GM23248 (cell line): ENCODE measurements at places on chromosomes 3 and 15. TPM values are rescaled to one million over a fixed set of nuclear protein-coding genes. Genes with fewer than 3 reads are reported as not detected.

DNA sequence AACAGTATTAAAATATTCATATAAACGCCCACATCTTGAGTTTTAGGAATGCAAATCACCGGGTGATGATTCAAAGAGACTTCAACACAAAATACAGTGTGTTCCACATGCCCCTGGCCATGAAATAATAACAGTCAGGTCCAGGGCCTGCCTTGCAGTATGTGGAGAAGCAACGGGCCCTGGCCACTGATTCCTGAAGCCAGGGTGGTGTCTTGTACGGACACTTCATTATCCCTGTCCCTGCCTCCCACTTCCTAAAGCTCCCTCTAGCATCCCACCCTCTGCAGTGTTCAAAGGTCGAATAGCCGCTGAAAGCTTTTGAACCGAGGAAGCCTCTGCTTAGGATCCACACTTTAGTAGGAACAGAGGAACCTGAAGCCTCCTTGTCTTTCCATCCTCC is 50.4 kb upstream of the PCSK6 start:
- DNase-seq = no peak

DNA sequence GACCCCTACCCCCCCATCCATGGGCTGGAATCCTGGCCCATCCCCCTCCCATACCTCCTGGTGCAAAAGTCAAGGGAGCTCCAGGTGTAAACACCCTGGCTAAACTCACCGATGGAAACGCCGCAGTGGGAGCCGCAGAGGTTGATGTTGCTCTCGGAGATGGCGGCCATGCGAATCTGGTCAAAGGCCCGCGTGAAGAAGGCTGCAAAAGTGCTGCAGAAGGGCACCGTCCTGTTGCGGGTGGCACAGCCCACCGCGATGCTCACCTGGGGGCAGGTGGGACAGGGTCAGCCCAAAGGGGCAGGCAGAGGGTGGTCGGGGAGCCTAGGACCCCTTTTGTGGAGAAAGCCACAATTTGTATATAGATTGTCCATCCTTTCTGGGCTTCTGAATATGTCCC is 26.7 kb downstream of the TKT start:
- no peak for DNase-seq

DNA sequence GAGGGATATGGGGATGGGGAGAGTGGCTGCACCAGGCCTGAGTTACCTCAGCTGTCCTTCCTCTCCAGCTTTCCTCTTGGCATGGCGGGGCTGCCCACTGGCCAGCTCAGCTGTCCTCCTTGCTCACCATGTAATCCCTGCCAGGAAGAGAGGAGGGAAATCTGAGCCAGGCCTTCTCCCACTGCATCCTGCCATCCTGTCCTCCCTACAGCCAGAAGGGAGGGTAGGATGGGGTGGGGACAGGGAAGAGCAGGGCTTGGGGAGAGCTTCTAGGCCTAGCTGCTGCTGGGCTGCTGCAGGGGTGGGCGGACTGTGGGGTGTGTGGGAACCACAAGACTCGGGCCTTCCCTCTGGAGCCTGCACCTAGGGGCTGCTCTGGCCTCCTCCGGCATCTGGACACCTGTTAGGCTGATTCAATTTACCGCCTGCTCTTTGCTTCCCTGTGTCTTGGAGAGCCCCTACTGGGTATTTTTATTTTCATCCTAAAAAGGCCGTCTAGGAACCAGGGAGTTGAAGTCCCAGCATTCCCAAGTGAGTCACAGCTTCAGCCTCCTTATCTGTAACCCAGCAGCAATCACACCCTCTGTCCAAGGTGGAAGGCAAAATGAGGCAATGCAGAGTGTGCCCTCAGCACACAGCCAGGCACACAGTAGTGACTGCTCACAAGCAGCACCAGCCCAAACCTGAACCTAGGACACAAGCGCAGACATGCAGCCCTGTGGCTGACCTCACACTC is 13.1 kb upstream of the KY start:
- peak; percentile 64 for DNase-seq

DNA sequence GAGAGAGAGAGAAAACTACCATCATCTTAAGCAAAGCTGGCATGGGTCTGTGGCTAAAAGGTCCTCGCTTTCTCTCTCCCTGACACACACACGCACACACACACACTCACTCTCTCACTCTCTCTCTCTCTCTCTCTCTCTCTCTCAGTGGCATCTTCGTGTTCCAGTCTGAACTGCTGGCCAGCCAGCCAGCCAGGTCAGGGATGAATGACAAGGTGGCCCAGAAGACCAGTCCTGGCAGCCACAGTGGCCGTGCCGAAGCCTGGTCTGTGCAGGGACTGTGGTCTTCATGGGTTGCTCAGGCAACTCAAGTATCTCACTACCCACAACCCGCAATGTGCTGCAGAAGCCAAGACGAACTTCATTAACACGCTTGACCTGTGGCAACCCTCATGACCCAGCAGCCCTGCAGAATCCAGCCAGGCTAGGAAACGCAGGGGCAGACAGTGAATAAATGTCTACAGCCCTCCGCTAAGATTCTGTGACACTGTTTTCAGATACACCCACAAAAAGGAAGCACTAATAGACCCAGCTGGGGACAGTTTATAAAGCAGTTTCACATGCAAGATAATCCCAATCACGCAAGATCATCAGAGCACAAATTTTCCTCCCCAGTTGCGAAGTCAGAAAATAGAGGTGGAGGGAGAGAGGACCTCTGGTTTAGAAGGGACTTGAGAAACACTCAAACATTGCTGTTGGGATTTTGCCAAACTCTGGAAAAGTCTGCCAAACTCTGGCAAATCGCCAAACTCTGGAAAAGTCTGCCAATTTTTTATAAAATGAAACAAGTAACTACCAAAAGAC is 66.4 kb downstream of the XXYLT1 start:
- DNase-seq = peak; percentile 24

DNA sequence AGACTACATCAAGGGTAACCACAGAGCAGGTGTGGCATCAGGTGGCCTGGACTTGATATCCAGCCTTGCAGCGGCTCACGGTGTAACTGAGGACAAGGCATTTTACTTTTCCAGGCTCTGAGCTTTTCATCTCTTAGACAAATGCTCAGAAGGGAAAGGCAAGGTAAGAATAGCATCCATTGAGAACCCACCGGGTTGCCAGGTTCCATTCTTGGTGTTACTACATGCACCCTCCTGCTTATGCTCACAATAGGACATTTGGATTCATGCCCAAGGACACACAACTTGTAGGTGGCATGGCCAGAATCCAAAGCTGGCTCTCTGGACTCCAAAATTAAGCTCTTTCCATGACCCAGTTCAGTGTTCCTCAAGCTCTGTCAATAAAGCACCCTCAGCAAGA is 85.5 kb downstream of the CCNL1 start:
- DNase-seq = no peak

GRCh38 chr3:71949442-71949841 is 164.5 kb upstream of the PROK2 start:
- no peak for DNase-seq

DNA sequence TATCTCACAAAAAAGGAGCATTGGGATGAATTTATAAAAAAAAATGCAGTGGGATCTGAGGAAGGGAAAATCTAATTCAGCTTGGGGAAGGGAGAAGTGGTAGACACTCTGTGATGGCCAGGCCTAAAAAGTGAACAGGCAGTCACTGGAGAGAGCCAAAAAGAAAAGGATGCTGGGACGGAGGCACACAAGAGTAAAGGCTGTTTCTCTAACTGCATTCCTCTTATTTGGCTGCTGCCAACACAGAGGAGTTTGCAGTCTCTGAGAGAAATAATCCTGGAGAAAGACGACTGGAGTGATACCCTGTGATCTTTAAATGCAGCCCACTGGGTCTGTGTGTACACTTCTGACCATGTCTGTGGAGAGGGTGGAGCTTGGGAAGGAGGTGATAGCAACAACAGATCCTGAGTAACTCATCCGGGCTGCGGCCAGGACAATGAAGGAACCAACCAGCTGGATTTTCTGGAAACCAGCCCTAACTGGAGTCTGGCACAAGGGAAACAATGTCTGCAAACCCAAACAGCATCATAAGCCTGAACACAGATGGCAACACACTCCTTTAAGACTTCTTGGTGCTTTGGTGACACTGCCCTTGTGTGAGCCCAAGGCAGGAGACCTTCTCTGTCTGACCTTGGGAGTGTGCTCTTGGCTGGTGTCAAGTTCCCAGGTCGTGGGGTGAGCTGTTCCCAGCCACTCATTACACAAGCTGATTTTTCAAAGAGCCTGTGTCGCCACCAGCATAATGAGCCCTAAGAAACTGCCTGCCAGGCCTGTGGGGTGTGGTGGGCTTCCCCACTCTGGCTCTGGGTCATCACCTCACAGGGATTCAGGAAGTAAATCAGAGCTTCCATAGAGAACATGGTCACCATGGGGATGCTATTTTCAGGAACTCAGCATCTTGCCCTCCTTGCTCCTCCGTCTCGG is 8.0 kb downstream of the FYCO1 start:
- DNase-seq = peak; percentile 91

GRCh38 chr3:55519019-55519418 is 31.9 kb upstream of the WNT5A start:
- DNase-seq = peak; percentile 79

DNA sequence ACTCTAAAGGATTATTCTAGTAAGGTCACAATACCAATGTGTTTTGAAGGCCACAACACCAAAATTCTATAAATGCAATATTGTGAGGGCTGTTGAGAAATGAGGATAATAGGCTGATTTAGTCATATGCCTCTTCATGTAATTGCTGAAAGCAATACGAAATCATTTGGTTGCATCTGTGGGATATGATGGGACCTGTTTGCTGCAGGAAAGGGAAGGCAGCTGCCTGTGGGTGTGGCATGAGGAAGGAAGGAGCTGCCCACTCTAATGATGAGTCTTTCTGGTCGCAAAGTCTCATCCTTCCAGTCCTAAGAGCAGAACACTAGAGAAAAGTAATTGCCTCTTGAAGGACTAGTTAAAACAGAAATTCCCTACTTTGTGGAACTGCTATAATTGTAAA is 245.3 kb upstream of the ZPLD1 start:
- DNase-seq = peak; percentile 23

DNA sequence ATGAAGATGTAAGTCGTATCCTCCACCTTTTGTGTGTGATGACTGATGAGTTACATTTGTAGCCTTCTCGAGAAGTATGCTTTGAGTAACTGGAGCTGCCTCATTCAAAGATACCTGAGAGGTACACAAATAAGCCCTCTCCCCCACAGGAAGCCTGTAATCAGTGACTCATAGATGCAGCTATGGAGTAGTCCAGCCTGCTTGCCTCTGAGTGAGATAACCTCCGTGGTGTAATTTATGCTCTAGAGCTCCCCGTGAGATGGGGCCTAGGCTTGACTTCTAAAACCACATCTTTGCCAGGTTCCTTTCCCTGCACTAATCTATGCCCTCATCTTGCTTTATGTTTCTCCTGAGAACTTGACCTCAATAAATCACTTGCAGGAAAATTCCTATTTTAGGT is 291.7 kb downstream of the SUCLG2 start:
- DNase-seq = no peak

- DNase-seq = peak; percentile 20
These were observed 419.4 kb upstream of the ADAMTS9 start for GRCh38 chr3:65107174-65107573.

DNA sequence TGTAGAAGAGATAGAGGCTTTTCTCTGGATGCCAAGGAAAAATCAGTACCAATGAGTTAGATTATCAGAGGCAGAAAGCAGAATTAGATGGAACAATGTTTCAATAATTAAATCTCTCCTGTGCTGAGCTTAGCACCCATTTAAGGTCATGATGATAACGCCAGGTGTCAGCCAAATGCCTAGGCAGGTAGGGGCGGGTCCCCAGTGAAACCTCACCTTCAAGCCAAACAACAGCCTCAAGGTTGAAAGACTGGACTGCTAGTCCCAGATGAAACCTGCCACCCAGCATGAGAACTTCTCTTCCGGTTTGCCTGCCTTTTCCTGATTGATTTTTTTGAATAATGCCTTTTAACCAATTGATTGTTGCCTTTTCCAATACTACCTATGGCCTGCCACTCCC is 363.0 kb downstream of the PLOD2 start:
- DNase-seq = no peak

- DNase-seq = no peak
These were observed 335.0 kb upstream of the CTNNB1 start for GRCh38 chr3:40864146-40864782.

GRCh38 chr15:31347067-31347975 is 20.7 kb downstream of the KLF13 start:
- no peak for DNase-seq

- DNase-seq = peak; percentile 42
These were observed 8.5 kb upstream of the ILDR1 start for GRCh38 chr3:122030381-122031122.

DNA sequence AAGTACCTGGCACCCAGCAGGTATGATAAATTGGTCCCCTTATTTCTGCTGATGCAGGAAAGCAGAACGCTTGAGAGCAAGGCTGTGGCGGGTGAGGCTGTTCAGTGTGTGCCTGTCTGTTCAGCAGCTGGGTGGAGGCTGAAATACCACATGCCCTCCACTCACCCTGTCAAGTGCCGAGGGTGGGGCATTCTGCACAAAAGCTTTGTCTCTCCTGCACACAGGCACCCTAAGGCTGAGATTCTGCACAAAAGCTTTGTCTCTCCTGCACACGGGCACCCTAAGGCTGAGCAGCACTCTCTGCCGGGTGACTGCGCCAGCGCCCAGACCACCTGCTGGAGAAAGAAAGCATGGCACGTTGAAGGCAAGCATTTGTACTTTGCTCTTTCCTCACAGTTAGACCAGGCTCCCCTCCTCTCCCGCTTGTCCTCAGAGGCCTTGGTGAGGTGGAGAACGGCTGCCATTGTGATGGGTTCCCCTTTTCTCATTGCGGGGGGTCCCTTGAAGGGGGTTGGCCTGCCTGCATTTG is 97.5 kb downstream of the BDH1 start:
- DNase-seq = no peak

DNA sequence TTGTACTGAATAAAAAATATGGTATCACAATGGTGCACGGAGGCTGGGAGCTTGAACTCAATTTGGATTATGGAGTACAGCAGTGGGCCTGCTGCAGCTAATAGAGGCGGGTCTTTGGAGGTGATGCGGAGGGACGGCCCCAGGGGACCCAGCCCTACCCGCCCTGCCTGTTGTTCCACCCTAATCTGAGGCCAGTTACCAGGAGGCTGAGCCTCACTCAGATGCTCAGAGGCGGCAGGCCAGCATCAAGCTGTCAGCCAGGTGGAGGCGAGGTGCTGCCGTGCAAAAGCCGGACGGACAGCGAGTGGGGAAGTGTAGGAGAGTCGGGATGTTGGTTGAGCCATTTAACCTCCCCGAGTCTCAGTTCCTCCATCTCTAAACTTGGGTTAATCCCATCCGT is 218.5 kb upstream of the RGMA start:
- DNase-seq = no peak

GRCh38 chr3:173221010-173221409 is 80.0 kb upstream of the SPATA16 start:
- peak; percentile 43 for DNase-seq

- DNase-seq = no peak
These were observed 82.5 kb upstream of the CTNNB1 start for GRCh38 chr3:41116851-41117250.

SERPINI2 gene
- polyA plus RNA-seq = not detected in 2 replicates

AGTR1 gene
- polyA plus RNA-seq = 3.6 and 4.0 TPM in 2 replicates

SETD5 gene
- polyA plus RNA-seq = 31.7 and 35.0 TPM in 2 replicates

PRTG gene
- polyA plus RNA-seq = not detected in 2 replicates

LIPH gene
- polyA plus RNA-seq = 0.34 TPM in 2 replicates
